SK-N-SH (cell line): ENCODE measurements at places on chromosomes 16 and 17. TPM values are rescaled to one million over a fixed set of nuclear protein-coding genes. Genes with fewer than 3 reads are reported as not detected.

GRCh38 chr16:17270683-17271109 is 200.1 kb downstream of the XYLT1 start:
- H3K4me1 ChIP-seq, result peaks cover 33% of the 10 kb centered on the region; the same call in 1 of the 2 replicates
- H3K4me3 ChIP-seq, result no peak overlapping the region
- H3K27me3 ChIP-seq, result no peaks in the 10 kb centered on the region
- no peaks in the 10 kb centered on the region for H3K36me3 ChIP-seq
- DNase-seq, result peak; percentile 15

DNA sequence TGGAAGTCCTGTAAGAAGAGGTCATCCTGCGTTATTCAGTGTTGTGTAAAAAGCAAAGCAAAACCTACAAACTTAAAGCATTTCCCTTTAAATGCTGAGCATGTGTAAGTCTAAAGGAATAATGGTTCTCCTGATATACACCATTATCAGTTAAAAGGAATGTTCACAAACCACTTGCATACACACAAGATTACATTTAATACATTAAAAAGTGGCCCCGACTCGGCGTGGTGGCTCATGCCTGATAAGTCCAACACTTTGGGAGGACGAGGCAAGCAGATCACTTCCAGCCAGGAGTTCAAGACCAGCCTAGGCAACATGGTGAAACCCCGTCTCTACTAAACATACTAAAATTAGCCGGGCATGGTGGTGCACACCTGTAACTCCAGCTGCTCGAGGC is 30.5 kb downstream of the CPPED1 start:
- no peaks in the 10 kb centered on the region; the same call in 1 of the 2 replicates for H3K36me3 ChIP-seq
- H3K27me3 ChIP-seq, result no peaks in the 10 kb centered on the region
- DNase-seq, result no peak

- no peaks in the 10 kb centered on the region; the same call in 1 of the 2 replicates for H3K4me1 ChIP-seq
- no peak overlapping the region for H3K4me3 ChIP-seq
- no peaks in the 10 kb centered on the region for H3K36me3 ChIP-seq
- H3K27ac ChIP-seq, result no peak overlapping the region
- DNase-seq, result no peak
- no peaks in the 10 kb centered on the region for H3K27me3 ChIP-seq
Measured at GRCh38 chr16:49419006-49419405, 45.4 kb downstream of the C16orf78 start.

DNA sequence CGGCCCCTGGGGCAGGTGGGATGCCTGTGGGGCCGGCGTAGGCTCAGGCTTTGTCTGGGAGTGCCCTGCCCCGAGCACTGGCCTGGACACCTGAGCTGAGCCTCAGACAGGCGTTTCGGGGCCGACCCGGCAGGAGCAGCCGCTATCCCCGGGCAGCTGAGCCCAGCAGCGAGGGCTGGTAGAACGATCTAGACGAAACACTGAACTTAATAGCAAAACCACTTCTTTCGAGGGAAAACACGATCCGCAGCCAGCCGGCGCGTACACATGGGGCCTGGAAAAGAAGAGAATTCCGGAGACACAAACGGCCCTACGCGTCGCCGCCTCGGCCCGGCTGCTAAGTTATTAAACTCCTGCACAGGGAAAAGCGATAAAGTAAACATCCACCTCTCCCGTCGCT is 22.0 kb upstream of the SSTR5 start:
- peaks cover 46% of the 10 kb centered on the region for H3K27me3 ChIP-seq
- H3K4me3 ChIP-seq, result no peak overlapping the region
- DNase-seq, result no peak
- no peaks in the 10 kb centered on the region for H3K36me3 ChIP-seq

The MFSD6L gene
- not detected in 2 replicates for polyA plus RNA-seq

- H3K27me3 ChIP-seq, result no peaks in the 10 kb centered on the region
- DNase-seq, result peak; percentile 65
- H3K36me3 ChIP-seq, result peaks cover 40% of the 10 kb centered on the region
- peak overlapping the region; percentile 37; the same call in 1 of the 2 replicates for H3K4me3 ChIP-seq
- H3K27ac ChIP-seq, result peak overlapping the region; percentile 51; the same call in 1 of the 2 replicates
- peaks cover 49% of the 10 kb centered on the region for H3K4me1 ChIP-seq
Measured at GRCh38 chr17:61410141-61411010, 10.7 kb downstream of the TBX2 start.

GRCh38 chr16:28321700-28322411 is 29.5 kb downstream of the SBK1 start:
- H3K27me3 ChIP-seq, result no peaks in the 10 kb centered on the region
- no peaks in the 10 kb centered on the region; the same call in 1 of the 2 replicates for H3K4me1 ChIP-seq
- H3K36me3 ChIP-seq, result no peaks in the 10 kb centered on the region

DNA sequence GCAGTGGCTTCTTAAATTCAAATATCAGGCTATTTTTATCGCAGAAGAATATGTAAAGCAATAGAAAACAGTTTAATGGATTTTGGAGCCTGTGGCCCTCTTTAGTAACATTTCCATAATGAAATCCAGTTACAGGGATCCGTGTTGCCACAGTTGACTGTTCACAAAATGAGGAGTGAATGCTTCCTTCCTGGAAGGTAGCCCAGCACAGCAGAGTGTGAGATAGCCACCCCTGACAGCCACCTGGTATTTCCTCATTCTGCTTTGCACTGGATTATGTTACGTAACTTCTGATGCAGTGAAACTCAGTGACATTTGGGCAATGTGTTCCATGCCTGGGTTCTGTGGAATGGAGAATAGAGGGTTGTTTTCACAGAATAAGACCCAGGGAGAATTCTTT is 517.2 kb downstream of the RBFOX1 start:
- no peaks in the 10 kb centered on the region for H3K4me1 ChIP-seq
- no peak overlapping the region for H3K4me3 ChIP-seq
- no peaks in the 10 kb centered on the region for H3K36me3 ChIP-seq
- H3K27ac ChIP-seq, result no peak overlapping the region
- DNase-seq, result no peak

- peak; percentile 58 for DNase-seq
- H3K27ac ChIP-seq, result peak overlapping the region; percentile 65
- peaks cover 4% of the 10 kb centered on the region; the same call in 1 of the 2 replicates for H3K36me3 ChIP-seq
Measured at GRCh38 chr17:77304051-77304745, 163.4 kb downstream of the SEC14L1 start.

The C17orf113 gene
- polyA plus RNA-seq, result 0.44 and 0.52 TPM in 2 replicates

The GP2 gene
- polyA plus RNA-seq, result not detected in 2 replicates

GRCh38 chr17:60335289-60335688 is 56.6 kb downstream of the USP32 start:
- peaks cover 15% of the 10 kb centered on the region; the same call in 1 of the 2 replicates for H3K4me1 ChIP-seq
- H3K36me3 ChIP-seq, result peaks cover 10% of the 10 kb centered on the region
- H3K4me3 ChIP-seq, result no peak overlapping the region
- H3K27ac ChIP-seq, result no peak overlapping the region
- no peak for DNase-seq
- no peaks in the 10 kb centered on the region for H3K27me3 ChIP-seq

- H3K36me3 ChIP-seq, result no peaks in the 10 kb centered on the region
- no peak for DNase-seq
- H3K27me3 ChIP-seq, result no peaks in the 10 kb centered on the region
- H3K4me1 ChIP-seq, result peaks cover 4% of the 10 kb centered on the region; the same call in 1 of the 2 replicates
- H3K4me3 ChIP-seq, result no peak overlapping the region
Measured at GRCh38 chr16:4087990-4088577, 28.2 kb downstream of the ADCY9 start.

The RAMP2 gene
- 2.5 and 3.0 TPM in 2 replicates for polyA plus RNA-seq

The SMTNL2 gene
- not detected in 2 replicates for polyA plus RNA-seq

DNA sequence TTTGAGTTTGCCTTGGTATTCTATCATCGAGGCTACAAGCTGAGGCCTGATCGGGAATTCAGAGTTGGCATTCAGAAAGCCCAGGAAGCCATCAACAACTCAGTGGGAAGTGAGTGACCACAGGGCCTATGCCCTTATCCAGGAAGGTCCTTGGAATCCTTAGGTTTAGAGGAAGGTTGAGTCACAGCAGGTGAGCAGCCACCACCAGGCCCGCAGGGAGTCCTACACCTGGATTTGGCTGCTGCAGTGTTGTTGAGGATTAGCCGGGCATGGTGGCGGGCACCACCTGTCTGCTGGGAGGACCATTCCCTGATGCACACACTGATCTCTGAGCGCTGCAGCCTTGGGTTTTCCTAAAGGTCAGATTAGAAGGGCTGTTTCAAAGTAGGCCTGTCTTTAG is 5.2 kb downstream of the ODAD4 start:
- no peak overlapping the region for H3K4me3 ChIP-seq
- H3K36me3 ChIP-seq, result peaks cover 7% of the 10 kb centered on the region
- H3K27me3 ChIP-seq, result no peaks in the 10 kb centered on the region

The CLDN6 gene
- polyA plus RNA-seq, result 0.20 and 0.24 TPM in 2 replicates

GRCh38 chr16:30187971-30188561 is 4.7 kb downstream of the CORO1A start:
- DNase-seq, result no peak
- no peaks in the 10 kb centered on the region for H3K4me1 ChIP-seq
- no peak overlapping the region for H3K4me3 ChIP-seq
- H3K27ac ChIP-seq, result no peak overlapping the region; the same call in 1 of the 2 replicates
- no peaks in the 10 kb centered on the region for H3K27me3 ChIP-seq

The CA4 gene
- polyA plus RNA-seq, result 0.15 and 0.21 TPM in 2 replicates

GRCh38 chr16:20023190-20023589 is 50.5 kb downstream of the GPR139 start:
- H3K4me1 ChIP-seq, result no peaks in the 10 kb centered on the region; the same call in 1 of the 2 replicates
- no peaks in the 10 kb centered on the region for H3K27me3 ChIP-seq
- DNase-seq, result no peak
- H3K27ac ChIP-seq, result no peak overlapping the region

DNA sequence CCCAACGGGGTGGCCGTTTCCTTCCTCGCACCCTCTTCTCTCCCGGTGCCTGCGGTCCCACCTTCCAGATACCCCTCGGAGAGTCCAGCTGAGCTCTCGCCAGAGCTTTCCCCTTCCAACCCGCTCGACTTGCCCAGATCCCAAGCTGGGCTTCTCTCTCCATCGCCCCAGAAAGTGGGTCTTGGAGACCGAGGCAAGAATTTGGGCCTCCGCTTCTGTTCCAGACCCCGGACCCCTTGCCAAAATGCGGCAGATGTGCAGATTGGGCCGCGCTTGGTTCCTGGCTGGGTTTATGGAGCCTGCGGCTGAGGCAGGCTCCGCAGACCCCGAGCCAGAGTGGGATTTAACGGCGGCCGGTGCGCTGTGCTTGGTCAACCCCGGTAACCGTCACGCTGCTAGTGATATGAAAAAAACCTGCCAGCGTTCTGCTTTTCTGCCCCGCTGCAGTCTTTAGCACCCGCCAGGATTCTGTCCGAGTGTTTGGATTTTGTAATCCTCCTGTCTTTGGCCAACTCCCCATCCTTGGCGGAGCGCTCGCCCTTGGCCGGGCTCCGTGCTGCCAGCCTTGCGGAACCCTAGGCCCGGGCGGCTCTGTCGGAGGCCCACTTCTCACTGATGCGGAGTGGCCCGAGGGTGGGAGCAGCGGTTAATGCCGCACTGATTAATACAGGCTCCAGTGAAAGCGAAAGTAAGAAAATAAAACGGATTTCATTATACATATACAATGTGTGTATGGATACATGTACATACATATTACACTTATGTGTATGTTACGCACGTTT is 754 bp upstream of the SLFN11 start:
- peak; percentile 34 for DNase-seq
- peak overlapping the region; percentile 66 for H3K4me3 ChIP-seq
- H3K27ac ChIP-seq, result no peak overlapping the region

GRCh38 chr17:58308173-58308984 is 20.2 kb downstream of the TSPOAP1 start:
- no peak overlapping the region for H3K4me3 ChIP-seq
- no peaks in the 10 kb centered on the region for H3K36me3 ChIP-seq
- H3K27ac ChIP-seq, result no peak overlapping the region
- peak; percentile 71 for DNase-seq
- H3K27me3 ChIP-seq, result no peaks in the 10 kb centered on the region
- peaks cover 3% of the 10 kb centered on the region; the same call in 1 of the 2 replicates for H3K4me1 ChIP-seq

DNA sequence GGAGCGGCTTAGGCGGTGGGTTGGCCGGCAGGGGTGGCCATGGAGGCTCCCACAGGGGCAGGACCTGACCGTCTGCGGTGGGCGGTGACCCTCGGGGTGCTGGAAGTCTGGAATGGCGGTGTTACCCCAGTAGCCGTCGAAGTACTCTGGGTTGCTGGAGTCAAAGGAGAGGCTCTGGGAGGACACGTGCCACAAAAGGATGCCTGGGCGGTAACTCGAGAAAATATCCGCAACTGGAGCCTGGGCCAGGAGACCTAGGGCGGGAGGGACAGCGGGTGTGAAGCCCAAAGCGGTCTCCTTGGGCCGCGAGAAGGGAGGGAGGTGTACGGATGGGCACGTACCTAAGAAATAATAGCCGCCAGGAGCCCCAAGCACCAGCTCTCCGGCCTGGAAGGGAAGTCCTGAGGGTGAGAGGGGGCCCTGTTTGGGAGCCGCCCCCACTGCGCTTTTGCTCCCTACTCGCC is 4.6 kb downstream of the ITGA2B start:
- H3K4me1 ChIP-seq, result peaks cover 13% of the 10 kb centered on the region; the same call in 1 of the 2 replicates
- no peak overlapping the region for H3K27ac ChIP-seq
- H3K4me3 ChIP-seq, result peak overlapping the region; percentile 58
- no peaks in the 10 kb centered on the region for H3K36me3 ChIP-seq
- H3K27me3 ChIP-seq, result no peaks in the 10 kb centered on the region

- no peaks in the 10 kb centered on the region for H3K36me3 ChIP-seq
- H3K27ac ChIP-seq, result no peak overlapping the region
- H3K4me3 ChIP-seq, result no peak overlapping the region; the same call in 1 of the 2 replicates
- H3K4me1 ChIP-seq, result peaks cover 2% of the 10 kb centered on the region; the same call in 1 of the 2 replicates
- H3K27me3 ChIP-seq, result no peaks in the 10 kb centered on the region
Measured at GRCh38 chr16:6081320-6081976, 983.9 kb upstream of the EEF2KMT start.

DNA sequence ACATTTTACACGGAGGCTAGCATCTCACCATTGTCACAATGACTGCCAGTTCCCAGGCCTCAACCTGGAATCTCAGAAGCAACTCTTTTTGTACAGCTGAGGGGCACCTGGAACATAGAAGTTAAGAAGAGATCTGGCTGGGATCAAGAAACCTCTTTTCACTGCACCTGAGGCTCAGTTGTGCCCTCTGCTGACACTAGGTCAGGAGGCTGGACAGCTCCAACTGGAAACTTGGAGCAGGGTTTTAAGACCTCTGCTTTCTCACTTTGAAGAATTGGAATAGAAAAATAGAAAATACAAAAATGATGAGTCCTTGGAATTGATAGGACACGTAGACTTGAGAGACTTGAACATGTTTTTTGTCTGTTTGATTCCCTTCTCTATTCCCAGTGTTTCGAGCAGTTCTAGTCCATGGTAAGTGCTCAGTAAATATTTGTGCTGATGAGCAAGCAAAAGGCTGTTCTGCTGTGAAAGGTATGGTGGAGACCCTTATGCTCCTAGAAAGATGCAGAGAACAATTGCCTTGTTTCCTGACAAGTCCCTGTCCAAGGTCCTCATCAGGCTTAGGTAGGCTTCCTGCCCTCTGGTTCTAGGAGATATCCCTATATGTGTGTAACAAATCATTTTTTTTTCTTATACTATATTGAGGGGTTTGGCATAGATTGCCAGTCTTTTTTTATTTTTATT is 13.6 kb upstream of the PPM1D start:
- no peaks in the 10 kb centered on the region for H3K36me3 ChIP-seq
- H3K4me1 ChIP-seq, result no peaks in the 10 kb centered on the region
- H3K4me3 ChIP-seq, result no peak overlapping the region
- H3K27me3 ChIP-seq, result no peaks in the 10 kb centered on the region
- DNase-seq, result no peak

- H3K36me3 ChIP-seq, result peaks cover 8% of the 10 kb centered on the region
- DNase-seq, result peak; percentile 75
- H3K27ac ChIP-seq, result peak overlapping the region; percentile 87
- H3K4me3 ChIP-seq, result no peak overlapping the region
- peaks cover 30% of the 10 kb centered on the region for H3K4me1 ChIP-seq
Measured at GRCh38 chr17:77480509-77481215, 339.9 kb downstream of the SEC14L1 start.
